Anterior cingulate cortex (tissue), 58 donors: ENCODE measurements at places on chromosomes 1 and 21.

DNA sequence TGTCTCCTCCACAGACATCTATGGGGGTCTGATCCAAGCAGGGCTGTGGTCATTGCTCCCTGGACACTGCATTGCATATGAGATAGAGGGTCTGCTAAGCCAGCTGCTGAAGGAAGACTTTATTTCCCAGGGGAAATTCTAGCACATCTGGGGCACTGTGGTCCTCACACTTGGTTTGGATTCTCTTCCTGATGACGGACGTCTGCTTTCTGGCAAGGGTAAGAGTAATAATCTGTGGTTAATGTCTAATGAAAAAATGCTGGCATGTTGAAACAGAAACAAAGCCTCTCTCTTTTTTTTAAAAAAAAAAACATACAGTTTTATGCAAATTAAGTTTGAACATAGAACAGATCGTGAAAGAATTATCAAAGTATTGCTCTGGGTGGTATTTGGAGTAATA, 553.9 kb downstream of the DPYD start:
- DNase-seq = no peak

DNA sequence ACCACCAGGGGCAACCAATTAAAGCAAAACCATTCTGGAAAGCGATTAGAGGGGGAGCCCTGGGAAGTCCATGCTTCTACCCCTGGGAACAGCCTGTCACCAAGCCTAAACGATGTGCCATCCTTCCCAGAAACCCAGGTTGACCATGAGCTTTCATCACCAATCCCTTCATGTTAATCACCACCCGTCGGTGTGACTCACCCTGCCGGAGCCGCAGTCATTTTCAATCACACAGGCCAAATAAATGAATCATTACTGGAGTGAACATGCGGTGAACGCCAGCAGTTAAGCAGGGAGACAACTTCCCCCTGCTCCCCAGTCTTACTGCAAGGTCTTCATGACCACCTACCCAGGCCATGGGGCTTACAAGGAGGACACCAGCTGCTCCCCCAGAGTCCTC, 308.8 kb downstream of the AJAP1 start:
- no peak for DNase-seq

DNA sequence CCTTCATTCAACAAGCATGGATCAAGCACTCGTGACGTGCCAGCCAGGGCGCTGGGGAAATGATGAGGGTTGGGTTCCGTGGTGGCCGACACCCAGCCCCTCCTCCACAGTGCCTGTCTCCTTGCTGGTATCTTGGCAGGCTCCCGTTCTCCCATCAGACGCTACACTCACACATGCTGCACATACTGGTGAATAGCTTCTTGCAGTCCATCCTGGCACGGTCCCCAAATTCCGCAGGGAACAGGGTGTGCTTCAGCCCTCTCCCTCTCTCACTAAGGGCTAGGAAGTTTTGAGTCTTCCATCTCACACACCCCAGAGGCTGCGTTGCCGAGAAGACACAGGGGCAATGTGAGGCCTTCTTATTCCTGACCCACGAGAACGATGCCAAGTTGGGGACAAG, 10.1 kb upstream of the MEF2D start:
- peak; percentile 92 for DNase-seq

- peak; percentile 70 for DNase-seq
Observed at GRCh38 chr1:222618001-222618879, at the start of gene MIA3. Gene MIA3 (plus strand): TSS chr1:222618097. CDS start chr1:222618111, 14 bp downstream.

GRCh38 chr1:24535778-24536177, 20.1 kb upstream of the NCMAP start:
- DNase-seq = no peak

DNA sequence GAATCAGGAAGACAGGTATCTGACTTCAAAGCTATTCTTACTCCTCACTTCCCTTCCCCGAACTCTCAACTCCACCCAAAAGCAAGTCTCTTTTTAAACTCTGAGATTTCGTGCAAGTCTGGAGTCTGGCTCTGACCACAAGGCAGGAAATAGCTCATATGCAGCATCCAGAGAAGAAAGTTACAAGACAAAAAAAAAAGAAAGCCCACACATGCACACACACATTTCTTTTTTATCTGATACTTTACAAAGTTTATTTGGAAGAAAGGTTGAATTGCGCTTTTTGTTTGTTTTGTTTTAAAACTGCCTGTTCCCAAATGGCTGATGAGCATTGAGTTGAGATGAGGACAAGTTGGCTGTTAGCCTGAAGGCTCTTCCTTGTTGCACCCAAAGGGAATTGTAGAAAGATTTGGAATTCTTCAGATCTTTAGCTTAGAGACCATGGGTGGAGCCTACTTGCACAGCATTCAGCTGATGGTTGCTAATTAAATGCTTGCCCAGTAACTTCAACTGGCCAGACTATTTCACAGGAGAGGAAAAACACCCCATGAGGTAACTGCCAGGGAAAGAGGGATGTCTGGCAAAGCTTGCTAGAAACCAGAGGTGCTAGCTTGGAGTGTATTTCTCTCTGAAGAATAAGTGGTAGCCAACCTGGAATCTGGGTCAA, 490.3 kb downstream of the TTLL7 start:
- DNase-seq = no peak

GRCh38 chr1:220690140-220691052, at the start of gene C1orf115:
Gene C1orf115 (plus strand): TSS chr1:220690363. CDS start chr1:220690403, 40 bp downstream.
- peak; percentile 16 for DNase-seq

- no peak for DNase-seq
Observed at GRCh38 chr1:61828805-61829204, 86.5 kb downstream of the PATJ start.

GRCh38 chr1:165134431-165134830, 222.1 kb downstream of the LMX1A start:
- no peak for DNase-seq

DNA sequence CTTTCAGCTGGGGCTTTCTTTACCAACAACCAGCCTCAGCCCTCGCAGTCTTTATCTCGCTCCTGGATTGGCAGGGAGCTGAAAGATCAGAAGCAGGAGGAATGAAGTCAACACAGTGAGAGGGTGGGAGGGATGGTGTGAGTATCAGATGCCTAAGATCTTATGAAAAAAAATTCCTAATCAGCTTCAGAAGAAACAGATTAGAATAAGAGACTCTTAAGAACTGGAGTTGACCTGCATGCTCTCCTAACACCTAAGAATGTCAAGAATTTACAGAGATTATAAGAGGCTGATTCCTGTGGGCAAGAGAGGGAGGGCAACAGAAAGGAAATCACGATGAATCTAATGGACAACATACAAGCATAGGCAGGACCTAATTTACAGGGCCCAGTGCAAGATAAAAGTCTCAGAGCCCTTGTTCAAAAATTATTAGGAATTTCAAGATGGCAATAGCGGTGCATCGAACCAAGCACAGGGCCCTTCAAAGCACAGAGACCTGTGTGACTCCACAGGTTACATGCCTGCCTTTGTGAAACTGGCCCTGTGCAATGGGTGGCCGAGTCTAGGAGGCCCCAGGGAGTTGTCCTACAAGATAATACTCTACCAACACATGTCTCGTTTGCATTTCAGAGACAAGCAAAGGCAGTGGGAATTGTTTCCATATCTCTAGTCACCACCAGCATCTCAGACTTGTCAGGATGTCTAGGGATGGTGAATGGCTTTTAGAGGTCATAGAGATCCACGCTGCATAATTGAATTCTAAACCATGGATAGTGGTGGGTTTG, 65.3 kb upstream of the PPP2R5A start:
- no peak for DNase-seq

- no peak for DNase-seq
Observed at GRCh38 chr21:42421018-42421793, 17.5 kb downstream of the UBASH3A start.

GRCh38 chr1:222187566-222188332, 360.2 kb downstream of the HHIPL2 start:
- DNase-seq = no peak

DNA sequence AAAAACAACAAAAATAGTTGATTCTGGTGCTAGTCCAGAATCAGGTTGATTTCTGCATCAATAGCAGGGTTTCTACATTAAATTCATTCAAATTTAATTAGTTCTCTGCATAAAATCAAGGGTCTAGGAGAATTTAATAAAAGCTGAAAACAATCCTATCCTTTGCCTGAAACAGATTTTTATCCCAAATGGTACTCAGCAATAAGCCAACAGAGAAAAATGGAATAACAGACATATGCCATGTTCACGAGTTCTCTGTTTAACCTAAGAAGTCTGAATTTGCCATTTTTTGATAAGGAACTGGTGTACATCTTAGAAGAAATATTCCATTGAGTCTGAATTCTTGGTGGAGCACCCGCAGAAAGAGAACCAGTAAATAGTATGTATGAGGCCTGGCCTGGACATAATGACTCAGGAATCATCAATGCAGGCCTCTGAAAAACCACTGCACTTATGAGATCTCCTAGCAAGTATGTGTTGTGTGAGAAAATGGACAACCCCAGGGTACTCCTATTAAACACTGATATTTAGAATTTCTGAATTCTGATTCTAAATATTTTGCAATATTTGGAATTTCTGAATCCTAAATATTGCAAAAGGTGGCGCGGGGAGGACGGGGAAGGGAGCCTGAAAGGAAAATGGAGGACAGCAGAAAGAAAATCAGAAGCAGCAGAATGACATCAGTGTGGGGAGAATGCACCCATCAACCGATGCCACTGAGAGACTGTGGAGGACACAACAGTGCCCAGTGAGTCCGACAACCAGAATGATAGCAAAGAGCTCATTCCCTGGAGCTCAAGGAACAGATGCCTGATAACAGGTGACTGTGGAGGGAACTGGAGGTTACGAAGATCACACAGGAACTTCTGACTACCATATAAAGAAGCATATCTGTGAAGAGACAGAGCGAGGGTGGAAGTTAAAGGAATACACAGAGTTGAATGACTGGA, 97.6 kb downstream of the APP start:
- no peak for DNase-seq

GRCh38 chr21:40060083-40060677, 192.9 kb downstream of the PCP4 start:
- DNase-seq = no peak

GRCh38 chr21:45959182-45959581, 22.4 kb upstream of the COL6A1 start:
- DNase-seq = no peak

GRCh38 chr1:203480084-203480483, 4.5 kb downstream of the PRELP start:
- no peak for DNase-seq

DNA sequence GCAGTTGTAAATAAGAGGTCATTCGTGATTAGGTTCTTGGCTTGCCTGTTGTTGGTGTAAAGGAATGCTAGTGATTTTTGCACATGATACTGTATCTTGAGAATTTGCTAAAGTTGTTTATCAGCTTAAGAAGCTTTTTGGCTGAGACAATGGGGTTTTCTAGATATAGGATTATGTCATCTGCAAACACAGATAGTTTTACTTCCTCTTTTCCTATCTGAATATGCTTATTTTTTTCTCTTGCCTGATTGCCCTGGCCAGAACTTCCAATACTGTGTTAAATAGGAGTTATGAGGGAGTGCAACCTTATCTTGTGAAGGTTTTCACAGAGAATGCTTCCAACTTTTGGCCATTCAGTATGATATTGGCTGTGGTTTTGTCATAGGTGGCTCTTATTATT, 576.1 kb upstream of the RGS18 start:
- DNase-seq = no peak

DNA sequence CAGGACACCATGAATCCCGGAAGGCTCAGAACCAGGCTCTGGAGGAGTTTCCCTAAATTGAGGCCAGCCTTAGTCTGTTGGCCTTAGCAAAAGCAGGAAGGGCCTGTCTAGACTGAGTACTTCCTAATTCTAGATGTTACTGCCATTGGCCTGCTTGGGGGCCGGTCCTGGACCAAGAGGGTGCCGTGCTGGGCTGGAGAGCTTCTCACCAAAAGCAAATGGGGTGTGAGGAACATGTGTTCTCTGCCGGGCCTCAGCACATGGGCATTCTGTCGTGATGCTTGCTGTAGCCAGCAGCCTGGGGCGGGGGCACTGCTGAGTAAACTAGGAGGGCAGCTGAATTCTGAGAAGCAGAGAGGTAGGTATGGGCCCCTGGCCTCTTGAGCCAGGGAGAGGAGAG, 35.7 kb upstream of the MAN1C1 start:
- DNase-seq = no peak

DNA sequence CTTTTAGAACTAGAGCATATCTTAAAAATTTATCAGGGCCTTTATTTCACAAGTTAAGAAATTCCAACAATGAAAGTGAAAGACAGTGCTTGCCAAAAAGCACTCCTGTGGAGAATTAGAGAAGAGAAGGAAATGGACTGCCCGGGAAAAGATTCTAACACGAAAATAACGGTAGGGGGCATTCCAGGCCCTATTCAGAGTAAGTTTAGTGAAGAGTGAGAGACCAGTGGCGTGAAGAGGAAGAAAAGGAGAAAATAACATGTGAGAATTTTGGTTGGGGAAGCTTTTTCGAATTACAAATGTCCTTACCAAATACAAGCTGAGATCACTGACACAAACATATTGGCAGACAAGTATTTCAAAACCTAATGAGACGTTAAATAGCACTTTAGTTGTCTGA, 38.4 kb upstream of the RBM34 start:
- no peak for DNase-seq

- DNase-seq = no peak
Observed at GRCh38 chr21:21907271-21907670, 909.1 kb downstream of the NCAM2 start.

GRCh38 chr1:230599926-230600656, 42.2 kb upstream of the COG2 start:
- DNase-seq = no peak

GRCh38 chr1:7388488-7389185, 382.5 kb upstream of the VAMP3 start:
- peak; percentile 39 for DNase-seq

GRCh38 chr1:207888652-207889051, 22.3 kb downstream of the CD34 start:
- no peak for DNase-seq

DNA sequence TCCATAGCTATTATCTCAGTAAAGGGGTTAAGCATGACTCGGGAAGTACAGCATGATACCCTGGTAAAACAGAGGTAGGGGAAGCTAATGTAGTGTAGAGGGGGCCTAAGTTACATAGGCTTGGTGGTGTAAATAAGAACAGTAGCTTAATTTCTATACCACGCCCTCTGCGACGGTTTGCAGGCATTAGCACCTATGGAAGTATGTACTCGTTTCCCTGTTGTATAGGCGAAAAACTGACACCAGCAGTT, 470 bp upstream of the NAXE start:
- DNase-seq = no peak

GRCh38 chr21:34771512-34772028, 102.8 kb downstream of the CLIC6 start:
- DNase-seq = no peak

DNA sequence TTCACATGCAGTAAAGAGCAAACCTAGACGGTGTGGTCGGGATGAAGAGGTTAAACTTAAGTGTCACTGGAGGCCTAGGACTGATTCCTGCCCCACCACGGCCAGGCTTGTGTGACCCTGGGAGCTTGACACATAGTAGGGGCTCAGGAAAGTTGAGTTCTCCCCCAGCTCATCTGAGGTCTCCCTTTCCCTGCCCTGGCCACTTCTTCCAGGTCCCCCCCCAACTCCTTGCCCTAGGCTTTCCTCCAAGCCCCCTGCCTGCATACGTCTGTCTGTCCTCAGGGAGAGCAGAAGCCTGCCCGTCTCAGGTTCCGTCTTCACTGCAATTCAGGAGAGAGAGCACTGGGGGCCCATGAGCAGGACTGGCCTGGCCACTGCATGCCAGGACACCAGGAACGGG, 225.8 kb downstream of the PTPRU start:
- DNase-seq = no peak

GRCh38 chr1:115893545-115893944, 52.6 kb upstream of the NHLH2 start:
- DNase-seq = no peak

- DNase-seq = no peak
Observed at GRCh38 chr1:15937706-15938168, 38.2 kb downstream of the ZBTB17 start.

- DNase-seq = no peak
Observed at GRCh38 chr1:24381256-24381655, 32.3 kb downstream of the STPG1 start.
